ENCODE measurements at places on chromosomes 7 and 10. TPM values are rescaled to one million over a fixed set of nuclear protein-coding genes. Genes with fewer than 3 reads are reported as not detected.

GRCh38 chr7:38273286-38273995, at the start of gene TARP:
TARP (minus strand) TSS chr7:38273636.
- H3K36me3 ChIP-seq, result no peaks in the 10 kb centered on the region
- no peak within 1 kb of the TSS for H3K27ac ChIP-seq
- H3K4me3 ChIP-seq, result no peak within 1 kb of the TSS
- DNase-seq, result no peak
- no peaks in the 10 kb centered on the region for H3K4me1 ChIP-seq
- no peaks in the 10 kb centered on the region for H3K27me3 ChIP-seq

GRCh38 chr7:155523168-155523675, 23.1 kb downstream of the CNPY1 start:
- H3K4me1 ChIP-seq, result no peaks in the 10 kb centered on the region
- peaks cover 3% of the 10 kb centered on the region for H3K27me3 ChIP-seq
- no peak for DNase-seq
- no peak overlapping the region for H3K4me3 ChIP-seq
- no peaks in the 10 kb centered on the region for H3K36me3 ChIP-seq

GRCh38 chr10:24889639-24890038, 62.8 kb downstream of the PRTFDC1 start:
- no peak overlapping the region for H3K27ac ChIP-seq
- no peak overlapping the region for H3K4me3 ChIP-seq
- no peaks in the 10 kb centered on the region for H3K36me3 ChIP-seq
- DNase-seq, result no peak

DNA sequence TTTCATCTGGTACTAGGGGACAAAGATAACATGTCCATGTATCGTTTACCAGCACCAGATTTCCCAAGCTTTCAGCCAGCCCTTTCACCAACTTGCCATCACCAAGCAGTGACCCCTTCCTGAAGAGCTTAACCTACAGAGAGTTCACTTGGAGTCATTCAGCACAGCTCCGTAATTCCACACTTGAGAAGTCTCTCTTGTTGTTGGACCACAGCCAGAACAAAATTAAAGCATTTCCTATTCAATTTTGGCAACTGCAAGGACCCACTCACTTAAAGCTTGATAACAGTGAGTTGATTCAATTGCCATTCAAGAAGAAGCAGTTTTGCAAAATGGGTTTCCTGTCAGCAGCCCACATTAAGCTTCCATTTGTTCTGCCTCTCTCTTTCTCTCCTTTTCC, 88.5 kb upstream of the LRRTM3 start:
- H3K27ac ChIP-seq, result no peak overlapping the region
- no peak overlapping the region for H3K4me3 ChIP-seq
- no peaks in the 10 kb centered on the region for H3K4me1 ChIP-seq
- no peaks in the 10 kb centered on the region for H3K27me3 ChIP-seq
- no peaks in the 10 kb centered on the region for H3K36me3 ChIP-seq
- no peak for DNase-seq

- H3K4me3 ChIP-seq, result no peak overlapping the region
- H3K27me3 ChIP-seq, result no peaks in the 10 kb centered on the region
- no peak overlapping the region for H3K27ac ChIP-seq
- H3K36me3 ChIP-seq, result no peaks in the 10 kb centered on the region
These were observed 30.9 kb downstream of the MRPS33 start for GRCh38 chr7:140983802-140984201.

MYO3A gene
- total RNA-seq, result 1.4 TPM

DNA sequence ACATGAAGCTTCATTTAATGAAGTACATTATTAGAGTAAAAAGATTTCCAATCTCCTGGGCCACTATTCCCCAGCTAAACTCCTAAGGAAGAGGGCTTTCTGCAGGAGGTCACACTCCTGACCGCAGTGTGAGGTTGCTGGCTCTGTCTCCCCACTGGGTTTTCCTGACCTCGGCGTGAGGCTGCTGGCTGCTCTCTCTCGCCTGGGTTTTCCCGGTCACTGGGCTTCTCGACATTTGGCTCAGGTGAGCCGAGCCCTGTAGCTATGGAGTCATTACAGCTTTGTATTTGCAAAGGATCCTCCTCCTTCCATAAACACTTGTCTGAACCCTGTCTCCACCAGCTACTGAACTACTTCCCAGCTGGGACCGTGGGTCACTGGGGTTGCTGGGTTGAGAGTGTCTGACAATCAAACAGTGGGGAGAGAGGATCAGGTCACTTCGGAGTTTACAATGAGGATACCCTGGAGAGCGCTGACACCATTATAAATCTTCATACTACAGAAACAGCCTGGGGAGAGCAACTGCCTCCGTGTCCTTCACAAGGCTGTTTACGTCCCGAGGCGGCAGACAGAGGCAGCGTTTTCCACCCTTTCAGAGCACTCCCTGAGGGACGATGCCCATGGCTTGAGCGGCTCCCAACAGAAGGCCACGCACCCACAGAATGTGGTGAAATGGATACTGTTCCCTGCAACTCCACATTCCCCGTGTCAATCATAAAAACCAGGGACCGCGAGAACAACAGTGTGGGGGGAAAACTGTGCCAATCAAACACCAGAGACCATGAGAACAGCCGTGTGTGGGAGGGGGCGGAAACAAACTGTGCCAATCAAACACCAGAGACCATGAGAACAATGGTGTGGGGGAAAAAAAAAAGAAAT, 226.2 kb downstream of the ZMYND11 start:
- no peaks in the 10 kb centered on the region for H3K36me3 ChIP-seq
- no peaks in the 10 kb centered on the region for H3K4me1 ChIP-seq
- no peaks in the 10 kb centered on the region for H3K27me3 ChIP-seq
- DNase-seq, result no peak
- H3K4me3 ChIP-seq, result no peak overlapping the region
- H3K27ac ChIP-seq, result no peak overlapping the region

ADARB2 gene
- total RNA-seq, result not detected

- no peak for DNase-seq
- no peaks in the 10 kb centered on the region for H3K36me3 ChIP-seq
- H3K27ac ChIP-seq, result no peak overlapping the region
- no peaks in the 10 kb centered on the region for H3K27me3 ChIP-seq
These were observed 38.9 kb downstream of the ADAP1 start for GRCh38 chr7:915291-916218.

DNA sequence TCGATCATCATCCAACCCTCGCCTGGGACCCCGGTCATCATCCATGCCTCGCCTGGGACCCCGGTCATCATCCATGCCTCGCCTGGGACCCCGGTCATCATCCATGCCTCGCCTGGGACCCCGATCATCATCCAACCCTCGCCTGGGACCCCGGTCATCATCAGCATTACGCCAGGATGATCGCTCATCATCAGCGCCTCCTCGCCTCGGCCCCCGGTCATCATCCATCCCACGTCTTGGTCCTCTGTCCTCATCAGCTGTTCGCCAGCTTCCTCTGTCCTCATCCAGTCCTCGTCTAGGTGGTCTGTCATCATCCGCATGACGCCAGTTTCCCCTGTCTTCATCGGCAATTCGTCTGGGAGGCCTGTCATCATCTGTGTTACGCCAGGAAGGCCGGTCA, 12.7 kb downstream of the NANOS1 start:
- H3K4me1 ChIP-seq, result no peaks in the 10 kb centered on the region
- no peaks in the 10 kb centered on the region for H3K27me3 ChIP-seq
- H3K27ac ChIP-seq, result no peak overlapping the region
- DNase-seq, result no peak
- H3K36me3 ChIP-seq, result peaks cover 44% of the 10 kb centered on the region
- no peak overlapping the region for H3K4me3 ChIP-seq

DNA sequence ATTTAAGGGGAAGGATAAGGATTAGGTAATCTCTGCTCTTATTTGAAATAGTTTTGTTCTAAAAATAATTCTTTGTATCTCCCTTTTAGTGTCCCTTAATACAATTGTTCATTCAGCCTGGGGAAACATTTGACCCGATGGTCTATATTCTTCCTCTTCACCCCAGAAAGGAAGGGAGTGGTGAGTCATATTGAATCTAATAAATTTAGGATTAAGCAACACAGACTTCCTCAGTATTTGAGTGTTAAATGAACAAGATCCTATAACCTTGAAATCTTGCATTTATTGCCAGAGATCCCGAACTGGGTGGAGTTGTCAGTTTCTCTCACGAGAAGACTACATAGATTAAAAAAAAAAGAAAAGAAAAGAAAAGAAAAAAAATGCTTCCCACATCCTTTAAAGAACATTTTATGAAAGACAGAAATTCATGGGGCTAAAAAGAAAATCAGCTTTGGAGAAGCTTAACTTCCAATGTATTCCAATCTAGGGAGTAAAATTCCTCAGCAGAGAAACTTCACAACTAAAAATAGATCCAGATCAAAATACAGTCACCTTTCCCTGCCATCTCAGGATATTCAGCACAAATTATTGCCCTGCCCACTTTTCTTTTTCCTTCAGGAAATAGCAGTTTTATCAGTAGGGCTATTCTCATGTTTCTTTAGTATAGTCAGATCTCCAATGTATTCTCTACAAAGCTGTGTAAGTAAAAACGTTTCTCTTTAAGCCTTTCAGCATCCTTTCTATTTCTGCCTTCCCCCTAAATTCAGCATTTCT, 82.2 kb downstream of the SEMA3D start:
- no peaks in the 10 kb centered on the region for H3K36me3 ChIP-seq
- H3K27me3 ChIP-seq, result no peaks in the 10 kb centered on the region
- no peak overlapping the region for H3K27ac ChIP-seq

GRCh38 chr10:1419796-1420610, 317.3 kb downstream of the ADARB2 start:
- no peak overlapping the region for H3K4me3 ChIP-seq
- H3K27ac ChIP-seq, result no peak overlapping the region
- H3K4me1 ChIP-seq, result no peaks in the 10 kb centered on the region

DNA sequence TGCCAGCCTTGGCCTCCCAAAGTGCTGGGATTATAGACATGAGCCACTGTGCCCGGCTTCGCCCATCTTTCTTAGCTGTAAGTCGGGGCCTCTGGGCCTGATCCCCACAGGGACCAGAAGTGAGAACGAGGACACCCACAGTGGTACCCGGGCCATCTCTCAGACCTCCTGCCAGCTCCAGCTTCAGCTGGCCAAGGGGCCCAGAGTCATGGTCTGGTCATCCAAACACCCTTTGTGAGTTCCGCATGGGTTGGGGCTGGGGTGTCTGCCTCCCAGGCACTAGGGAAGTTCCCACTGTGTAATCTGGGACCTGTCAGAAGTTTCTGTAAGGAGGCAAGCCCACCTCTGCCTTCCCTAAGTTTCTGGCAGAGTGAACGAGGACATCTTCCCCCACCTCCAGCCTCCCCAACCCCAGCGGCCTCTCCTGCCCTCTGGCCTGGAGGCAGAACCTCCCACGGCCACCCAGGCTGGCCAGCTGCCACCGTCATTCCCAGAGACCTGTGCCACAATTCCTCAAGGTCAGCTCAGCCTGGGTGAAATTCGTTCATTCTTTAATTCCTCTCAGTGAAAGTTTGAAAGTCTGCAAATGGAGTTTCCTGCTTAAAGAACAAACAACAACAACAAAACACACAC, 19.5 kb upstream of the FOXL3 start:
- H3K27ac ChIP-seq, result no peak overlapping the region
- no peak for DNase-seq
- no peaks in the 10 kb centered on the region for H3K27me3 ChIP-seq
- H3K4me1 ChIP-seq, result no peaks in the 10 kb centered on the region
- H3K36me3 ChIP-seq, result no peaks in the 10 kb centered on the region
- H3K4me3 ChIP-seq, result no peak overlapping the region

DNA sequence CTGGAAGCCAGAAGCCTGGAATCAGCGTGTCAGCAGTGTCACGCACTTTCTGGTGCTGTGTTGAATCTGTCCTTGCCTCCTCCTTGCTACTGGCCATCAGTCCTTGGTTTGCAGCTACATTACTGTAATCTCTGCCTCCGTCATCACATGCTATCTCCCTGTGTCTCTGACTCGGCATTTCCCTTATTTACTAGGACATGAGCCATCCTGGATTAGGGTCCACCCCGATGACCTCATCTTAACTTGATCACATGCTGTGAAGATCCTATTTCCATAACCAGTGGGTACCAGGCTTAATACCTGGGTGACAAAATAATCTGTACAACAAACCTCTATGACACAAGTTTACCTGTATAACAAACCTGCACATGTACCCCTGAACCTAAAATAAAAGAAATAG, 518.0 kb upstream of the KLF6 start:
- H3K27me3 ChIP-seq, result no peaks in the 10 kb centered on the region
- H3K36me3 ChIP-seq, result no peaks in the 10 kb centered on the region
- DNase-seq, result no peak
- no peaks in the 10 kb centered on the region for H3K4me1 ChIP-seq
- no peak overlapping the region for H3K4me3 ChIP-seq

DNA sequence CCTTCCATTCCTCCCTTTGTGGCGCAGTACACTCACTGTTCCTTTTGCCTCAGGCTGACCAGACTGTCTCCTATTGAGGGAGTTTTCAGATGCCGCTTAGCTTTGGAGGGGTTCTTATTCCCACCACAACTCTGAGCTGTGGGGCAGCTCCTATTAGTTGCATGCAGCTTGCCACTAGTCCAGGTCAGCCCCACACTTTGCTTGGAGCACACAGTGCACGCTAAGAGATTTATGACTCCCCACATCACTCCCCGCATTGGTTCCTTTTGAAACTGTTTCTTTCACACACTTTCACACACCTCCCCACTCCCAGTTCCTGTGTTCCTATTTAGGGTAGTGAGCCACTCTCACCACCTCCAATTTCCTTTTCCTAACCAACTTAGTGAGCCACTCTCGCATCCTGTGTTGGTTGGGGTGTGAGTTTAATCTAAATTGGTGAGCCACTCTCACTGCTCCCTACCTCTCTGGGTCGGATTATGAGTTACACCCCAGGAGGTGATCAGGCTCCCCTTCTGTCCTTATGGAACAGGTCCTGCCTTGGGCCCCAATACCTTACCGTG, 10.4 kb upstream of the ZNF485 start:
- H3K27me3 ChIP-seq, result no peaks in the 10 kb centered on the region
- H3K27ac ChIP-seq, result no peak overlapping the region
- H3K4me3 ChIP-seq, result no peak overlapping the region
- DNase-seq, result no peak

HACD1 gene
- total RNA-seq, result 3.4 TPM

DNA sequence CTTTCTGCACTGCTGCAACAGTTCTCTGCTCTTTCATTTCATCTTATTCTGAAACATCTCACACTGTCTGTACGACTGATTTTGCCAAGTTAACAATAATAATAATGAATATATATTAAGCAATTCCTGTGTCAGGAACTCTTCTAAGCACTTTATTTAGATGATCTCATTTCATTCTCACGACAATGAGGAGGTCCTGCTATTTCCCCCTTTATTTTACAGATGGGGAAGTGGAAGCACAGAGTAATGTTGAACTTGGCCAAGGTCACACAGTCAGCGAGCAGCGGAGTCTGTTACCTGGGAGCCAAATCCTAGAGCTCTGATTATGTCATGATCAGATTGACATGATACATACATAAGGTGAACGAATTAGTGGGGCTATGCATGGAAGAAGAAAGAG, 5.8 kb downstream of the MRC1 start:
- no peak for DNase-seq
- no peak overlapping the region for H3K4me3 ChIP-seq
- no peaks in the 10 kb centered on the region for H3K27me3 ChIP-seq
- no peak overlapping the region for H3K27ac ChIP-seq
- H3K4me1 ChIP-seq, result no peaks in the 10 kb centered on the region

DNA sequence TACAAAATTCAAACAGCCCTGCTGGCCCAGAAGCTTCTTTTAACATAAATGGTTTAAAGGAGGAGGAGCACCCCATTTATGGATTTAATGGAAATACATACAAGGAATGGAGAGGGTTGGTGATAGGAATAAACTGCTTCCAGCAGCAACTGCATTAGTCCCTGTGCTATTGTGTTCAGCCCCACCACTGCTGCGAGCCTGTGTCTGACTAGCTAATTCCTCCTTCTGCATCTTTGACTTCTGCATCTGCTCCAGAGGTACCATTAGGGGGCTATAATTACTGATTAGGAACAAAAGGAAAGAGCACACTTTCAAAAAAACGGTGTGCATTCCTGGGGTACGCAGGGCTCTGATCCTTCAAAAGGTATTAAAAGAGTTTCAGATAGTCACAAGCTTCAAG, 24.8 kb downstream of the CDCA7L start:
- H3K4me3 ChIP-seq, result no peak overlapping the region
- H3K27me3 ChIP-seq, result no peaks in the 10 kb centered on the region
- H3K36me3 ChIP-seq, result no peaks in the 10 kb centered on the region
- no peak overlapping the region for H3K27ac ChIP-seq
- DNase-seq, result no peak

UNCX gene
- not detected for total RNA-seq

Measured in colonic mucosa (tissue), 4 donors.